ENCODE measurements at places on chromosomes 11 and 22.

GRCh38 chr11:91869686-91870085, 354.9 kb upstream of the FAT3 start:
- no peak for DNase-seq

GRCh38 chr11:44416776-44417175, 106.8 kb upstream of the ALX4 start:
- DNase-seq: no peak

- no peak for DNase-seq
These were observed 700.6 kb downstream of the METTL15 start for GRCh38 chr11:28808771-28809170.

GRCh38 chr22:23282089-23282501, 101.8 kb downstream of the BCR start:
- DNase-seq: no peak

- DNase-seq: peak; percentile 63
These were observed 2.0 kb upstream of the ROBO3 start for GRCh38 chr11:124863137-124863825.

DNA sequence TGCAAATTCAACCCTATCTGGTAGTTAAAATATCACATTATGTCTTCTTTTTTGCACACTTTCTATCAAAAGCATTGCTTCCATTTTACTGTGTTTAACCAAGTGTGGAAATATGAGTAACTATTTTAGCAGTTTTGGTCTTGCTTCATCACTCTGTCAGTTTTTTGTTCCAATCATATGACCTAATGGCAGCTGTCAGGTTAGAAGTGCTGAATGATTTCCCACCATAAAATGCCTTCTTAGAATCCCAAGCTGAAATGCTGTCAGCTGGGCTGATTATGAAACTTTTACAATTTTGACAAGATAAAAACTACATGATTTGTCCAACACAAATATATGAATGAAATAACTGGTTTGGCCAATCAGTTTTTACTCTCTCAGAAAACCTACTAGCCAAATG, 1654.6 kb upstream of the RAG2 start:
- no peak for DNase-seq

GRCh38 chr22:42439821-42440674, 7.8 kb upstream of the NFAM1 start:
- DNase-seq: no peak

- DNase-seq: no peak
These were observed 220.7 kb upstream of the SESN3 start for GRCh38 chr11:95451682-95452081.

DNA sequence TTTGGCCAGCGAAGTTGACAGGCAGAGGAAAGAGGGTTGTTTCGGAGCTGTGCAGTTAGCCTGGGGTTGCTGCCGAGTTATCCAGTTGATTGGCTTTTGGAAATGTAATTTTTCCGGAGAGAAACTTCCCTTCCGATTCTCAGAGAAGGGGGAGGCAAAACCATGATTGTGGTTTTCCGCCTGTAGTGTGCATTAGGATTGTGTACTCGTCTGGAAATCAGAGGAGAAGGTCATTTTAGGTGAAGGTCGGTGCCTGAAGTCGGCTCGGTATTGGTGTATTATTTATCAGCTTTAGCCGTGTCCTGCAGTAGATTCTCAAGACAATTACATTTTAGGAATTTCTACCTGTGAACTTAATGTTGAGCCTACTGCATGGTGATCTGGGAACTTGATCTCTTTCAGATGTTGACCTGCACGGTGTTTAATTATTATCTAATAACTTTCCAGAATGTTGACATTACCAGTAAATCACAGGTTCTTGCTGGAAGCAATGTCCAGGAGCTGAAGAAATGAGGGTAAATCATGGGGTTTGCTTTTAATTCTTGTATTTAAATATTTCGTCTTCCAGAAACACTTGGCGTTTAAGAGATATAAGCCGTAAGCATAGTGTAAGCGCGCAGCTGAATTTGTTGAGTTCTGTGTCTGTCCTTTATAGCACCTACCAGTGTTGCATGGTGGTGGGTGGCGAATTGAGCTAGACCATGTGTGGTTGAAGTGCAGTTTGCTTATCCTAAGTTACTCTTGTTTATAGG, 1.3 kb downstream of the ARHGEF12 start:
- DNase-seq: no peak

DNA sequence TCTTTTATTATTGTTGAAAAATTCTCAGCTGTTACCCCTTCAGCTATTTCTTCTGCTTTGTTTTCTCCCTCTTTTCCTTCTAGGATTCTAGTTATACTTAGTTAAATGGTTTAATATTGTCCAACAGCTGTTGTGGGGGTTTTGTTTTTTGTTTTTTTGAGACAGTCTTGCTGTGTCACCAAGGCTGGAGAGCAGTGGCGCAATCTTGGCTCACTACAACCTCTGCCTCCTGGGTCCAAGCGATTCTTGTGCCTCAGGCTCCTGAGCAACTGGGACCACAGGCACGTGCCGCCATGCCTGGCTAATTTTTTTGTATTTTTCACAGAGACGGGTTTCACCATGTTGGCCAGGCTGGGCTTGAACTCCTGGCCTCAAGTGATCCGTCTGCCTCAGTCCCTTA, 12.7 kb downstream of the SDHAF2 start:
- DNase-seq: no peak

- no peak for DNase-seq
These were observed 24.5 kb downstream of the MMP20 start for GRCh38 chr11:102600666-102601065.

GRCh38 chr11:61682093-61682732, 2.0 kb downstream of the DAGLA start:
- DNase-seq: peak; percentile 25

GRCh38 chr22:37282385-37282677, at the start of gene CYTH4:
Gene CYTH4, plus strand, starts transcription at chr22:37282508. Its CDS starts 62 bp downstream, at chr22:37282570.
- no peak for DNase-seq

- DNase-seq: no peak
These were observed 2.7 kb upstream of the PDE2A start for GRCh38 chr11:72676861-72677341.

DNA sequence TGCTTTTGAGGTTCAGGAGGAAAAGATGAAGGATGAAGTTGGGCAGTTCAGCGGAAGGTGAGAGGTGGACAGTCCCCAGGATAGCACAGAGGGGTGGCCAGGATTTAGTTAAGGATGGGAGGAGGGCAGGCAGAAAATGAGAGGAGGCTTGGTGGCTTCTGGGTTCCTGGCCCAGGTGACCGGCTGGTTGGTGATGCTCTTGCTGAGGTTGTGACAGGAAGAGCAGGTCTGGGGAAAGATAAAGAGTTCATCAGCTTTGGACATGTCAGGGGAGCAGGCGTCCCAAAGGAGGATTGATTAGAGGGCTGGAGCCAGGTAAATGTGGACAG, 27.6 kb upstream of the P2RY2 start:
- DNase-seq: no peak

- no peak for DNase-seq
These were observed 34.0 kb upstream of the TECTA start for GRCh38 chr11:121067026-121067425.

DNA sequence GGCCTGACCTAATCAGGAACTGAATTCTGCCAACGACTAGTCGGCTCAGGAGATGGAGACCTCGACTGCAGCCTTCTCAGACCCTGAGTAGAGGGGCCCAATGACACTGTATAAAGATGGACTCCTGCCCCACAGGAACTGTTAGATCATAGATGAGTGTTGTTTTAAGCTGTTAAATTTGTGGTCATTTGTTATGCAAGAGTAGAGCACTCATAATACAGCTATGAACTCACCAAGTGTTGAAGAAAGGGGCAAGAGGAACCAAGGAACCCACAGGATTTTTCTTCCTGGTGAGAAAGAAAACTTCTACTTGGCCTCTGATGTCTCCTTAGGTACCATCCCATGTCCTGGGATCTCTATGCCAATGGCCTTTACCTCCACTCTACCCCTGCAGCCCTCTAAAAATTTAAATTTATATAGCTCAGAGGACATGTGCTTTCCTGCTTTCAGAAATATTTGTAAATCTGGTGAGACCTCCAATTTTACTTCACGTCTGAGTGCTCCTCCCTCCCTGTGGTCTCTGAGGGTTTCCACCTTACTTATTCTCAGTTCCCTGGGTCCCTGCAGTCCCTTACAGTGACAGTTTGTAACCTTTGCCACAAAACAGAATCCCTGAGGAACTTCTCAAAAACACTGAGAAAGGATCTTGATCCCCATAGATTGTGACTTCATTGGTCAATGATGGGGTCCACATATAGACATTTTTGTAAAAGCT, 256.3 kb upstream of the ARHGAP20 start:
- no peak for DNase-seq

DNA sequence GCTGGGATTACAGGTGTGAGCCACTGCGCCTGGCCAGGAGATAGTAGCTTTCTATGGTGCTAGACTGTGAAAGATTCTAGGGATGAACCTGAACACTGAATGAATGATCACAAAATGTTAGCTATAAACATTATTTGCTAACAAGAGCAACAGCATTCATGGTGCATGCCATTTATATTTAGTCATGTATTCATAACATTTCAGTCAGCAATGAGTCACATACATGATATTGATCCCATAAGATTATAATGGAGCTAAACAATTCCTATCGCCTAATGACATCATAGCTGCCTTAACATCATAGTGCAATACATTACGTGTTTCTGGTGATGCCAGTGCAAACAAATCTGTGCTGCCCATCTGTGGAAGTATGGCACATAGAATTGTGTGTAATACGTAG, 164.1 kb downstream of the ARHGAP42 start:
- DNase-seq: no peak

- no peak for DNase-seq
These were observed 55.1 kb downstream of the MAML2 start for GRCh38 chr11:96287822-96288439.

- no peak for DNase-seq
These were observed 10.4 kb downstream of the EHF start for GRCh38 chr11:34631297-34631696.

- DNase-seq: no peak
These were observed 33.5 kb downstream of the NFRKB start for GRCh38 chr11:129861702-129862522.

GRCh38 chr11:129323896-129324502, 51.6 kb upstream of the BARX2 start:
- DNase-seq: no peak

- no peak for DNase-seq
These were observed 562 bp downstream of the FOLR3 start for GRCh38 chr11:72135891-72136683.

DNA sequence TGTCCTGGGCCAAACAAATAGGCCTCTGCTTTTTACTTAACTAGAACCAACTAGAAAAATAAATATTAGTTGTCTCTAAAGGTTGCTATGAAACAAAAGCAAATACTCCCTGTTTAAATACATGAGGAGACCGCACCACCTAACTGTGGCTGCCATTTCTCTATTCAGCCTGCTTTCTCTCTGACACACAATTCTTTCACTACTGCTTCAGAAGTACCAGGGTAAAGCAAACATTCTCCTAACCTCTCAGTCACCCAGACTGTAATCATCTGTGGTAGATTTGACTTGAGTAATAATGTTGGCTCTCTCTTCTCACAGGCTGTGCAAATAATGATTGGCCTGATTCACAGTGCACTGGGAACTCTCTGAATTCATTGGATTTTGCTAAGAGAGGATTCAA, 41.0 kb upstream of the MS4A8 start:
- no peak for DNase-seq

GRCh38 chr11:96097844-96098421, 174.0 kb upstream of the MTMR2 start:
- no peak for DNase-seq

DNA sequence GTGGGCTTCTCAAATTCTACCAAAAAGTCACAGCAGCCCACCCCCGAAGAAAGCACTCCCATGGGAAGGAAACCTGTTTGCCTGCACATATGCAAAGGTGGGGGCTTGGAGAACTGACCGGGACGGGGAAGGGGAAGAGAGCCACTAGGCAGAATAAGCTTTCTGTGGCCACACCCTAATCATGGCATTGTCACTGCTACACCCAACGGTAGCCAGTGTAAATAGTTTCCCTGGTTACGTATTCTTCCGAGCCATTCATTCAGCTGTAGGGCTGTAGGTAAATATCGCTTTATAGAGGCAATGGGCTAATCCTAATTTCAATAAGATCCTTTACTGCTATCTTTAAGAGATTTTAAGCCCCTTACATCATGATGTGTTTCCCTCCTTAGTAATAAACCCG, 61.7 kb downstream of the PRDM11 start:
- no peak for DNase-seq

DNA sequence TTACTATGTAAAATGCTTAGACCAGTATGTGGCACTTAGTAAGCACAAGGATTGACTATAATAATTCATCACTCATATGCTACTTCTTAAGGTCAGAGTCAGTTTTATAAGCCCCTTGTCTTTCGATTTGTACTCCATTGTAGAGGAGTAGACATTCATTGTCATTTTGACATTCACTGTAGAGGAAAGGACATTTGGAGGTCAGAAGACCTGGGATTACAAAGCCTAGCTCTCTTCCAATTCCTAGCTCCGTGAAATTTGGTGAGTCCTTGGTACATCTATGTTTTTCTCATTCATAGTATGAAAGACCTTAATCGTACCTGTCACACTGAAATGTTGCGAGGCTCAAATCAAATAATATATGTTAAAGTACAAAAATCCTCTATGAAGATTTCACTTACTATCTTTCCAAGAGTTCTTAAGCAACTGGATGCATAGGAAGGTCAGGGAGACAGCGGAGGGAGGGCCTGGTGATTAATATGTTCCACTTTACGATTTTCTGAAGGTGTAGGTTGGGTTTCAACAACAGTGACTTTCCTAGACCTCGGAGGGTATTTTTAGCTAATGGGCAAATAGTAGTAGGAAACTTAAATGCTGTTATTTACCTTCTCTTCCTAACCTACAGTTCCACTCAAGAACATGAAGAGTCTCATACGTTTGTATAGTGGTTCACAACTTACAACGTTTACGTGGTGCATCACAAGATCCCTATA, 1.4 kb upstream of the EMSY start:
- no peak for DNase-seq

DNA sequence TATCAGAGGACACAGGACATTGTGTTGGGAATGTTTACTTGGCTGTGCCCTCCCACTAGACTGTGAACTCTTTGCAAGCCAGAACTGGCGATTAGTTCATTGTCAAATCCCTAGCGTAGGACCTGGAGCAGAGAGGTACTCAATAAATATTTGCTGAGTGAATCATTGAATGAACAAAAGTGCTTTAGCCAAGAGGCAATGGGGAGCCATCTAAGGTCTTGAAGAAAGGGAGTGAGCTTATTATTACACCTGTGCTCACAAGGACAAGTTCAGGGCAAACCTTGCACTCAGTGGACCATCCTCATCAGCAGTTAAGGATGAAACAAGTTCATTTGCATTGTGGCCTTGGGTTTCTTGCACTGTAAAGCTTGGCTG, 1.1 kb upstream of the RASSF10 start:
- no peak for DNase-seq

GRCh38 chr11:14320020-14320419, 39.0 kb downstream of the RRAS2 start:
- DNase-seq: no peak

DNA sequence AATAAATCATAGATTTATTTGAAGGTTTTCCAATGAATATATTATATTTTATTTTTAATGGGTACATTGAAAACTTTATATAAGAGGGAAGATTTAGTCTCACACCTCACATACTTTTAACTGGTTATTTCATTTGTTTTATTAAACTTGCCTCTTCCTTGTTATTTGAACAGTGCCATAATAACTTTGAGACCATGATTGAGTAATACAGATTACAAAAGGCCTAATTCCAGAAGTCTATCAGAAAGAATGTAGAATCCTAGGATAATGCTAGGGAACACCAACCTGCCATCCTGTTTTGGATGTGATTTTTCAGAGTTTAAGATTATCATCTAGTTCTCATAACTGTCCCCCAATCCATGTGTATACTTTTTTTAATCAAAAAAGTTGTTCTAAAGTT, 102.7 kb upstream of the BIRC3 start:
- no peak for DNase-seq
